ENCODE measurements at places on chromosomes 1 and 21. TPM values are rescaled to one million over a fixed set of nuclear protein-coding genes. Genes with fewer than 3 reads are reported as not detected.

OLIG2 gene
- not detected for total RNA-seq

USH2A gene
- under 0.01 TPM for total RNA-seq

LCE1D gene
- total RNA-seq: not detected

PRAMEF26 gene
- total RNA-seq: not detected

KANK4 gene
- not detected for total RNA-seq

ESPN gene
- not detected for total RNA-seq

PACC1 gene
- 14.3 TPM for total RNA-seq

C1QB gene
- total RNA-seq: not detected

PAX7 gene
- not detected for total RNA-seq

SPRR3 gene
- total RNA-seq: not detected

LMOD1 gene
- total RNA-seq: 5.4 TPM

Measured in placental pericyte (primary cell).